Activated CD8-positive, alpha-beta memory T cell treated with anti-CD3 and anti-CD28 coated beads, Interleukin-2, amount 10 ng/mL, durations not matched to agents 7 days and 5 days (primary cell): ENCODE measurements at places on chromosomes 1 and 21. TPM values are rescaled to one million over a fixed set of nuclear protein-coding genes. Genes with fewer than 3 reads are reported as not detected.

GRCh38 chr1:171460018-171460620 is 25.2 kb upstream of the PRRC2C start:
- no peak overlapping the region for H3K27ac ChIP-seq
- H3K36me3 ChIP-seq, result no peaks in the 10 kb centered on the region
- no peak for DNase-seq
- H3K4me1 ChIP-seq, result no peaks in the 10 kb centered on the region

- H3K27me3 ChIP-seq, result peaks cover 16% of the 10 kb centered on the region
- H3K36me3 ChIP-seq, result no peaks in the 10 kb centered on the region
- no peaks in the 10 kb centered on the region for H3K4me1 ChIP-seq
- no peak overlapping the region for H3K4me3 ChIP-seq
- H3K27ac ChIP-seq, result no peak overlapping the region
- DNase-seq, result no peak
These were observed 259.9 kb upstream of the RAB4A start for GRCh38 chr1:229011022-229011421.

DNA sequence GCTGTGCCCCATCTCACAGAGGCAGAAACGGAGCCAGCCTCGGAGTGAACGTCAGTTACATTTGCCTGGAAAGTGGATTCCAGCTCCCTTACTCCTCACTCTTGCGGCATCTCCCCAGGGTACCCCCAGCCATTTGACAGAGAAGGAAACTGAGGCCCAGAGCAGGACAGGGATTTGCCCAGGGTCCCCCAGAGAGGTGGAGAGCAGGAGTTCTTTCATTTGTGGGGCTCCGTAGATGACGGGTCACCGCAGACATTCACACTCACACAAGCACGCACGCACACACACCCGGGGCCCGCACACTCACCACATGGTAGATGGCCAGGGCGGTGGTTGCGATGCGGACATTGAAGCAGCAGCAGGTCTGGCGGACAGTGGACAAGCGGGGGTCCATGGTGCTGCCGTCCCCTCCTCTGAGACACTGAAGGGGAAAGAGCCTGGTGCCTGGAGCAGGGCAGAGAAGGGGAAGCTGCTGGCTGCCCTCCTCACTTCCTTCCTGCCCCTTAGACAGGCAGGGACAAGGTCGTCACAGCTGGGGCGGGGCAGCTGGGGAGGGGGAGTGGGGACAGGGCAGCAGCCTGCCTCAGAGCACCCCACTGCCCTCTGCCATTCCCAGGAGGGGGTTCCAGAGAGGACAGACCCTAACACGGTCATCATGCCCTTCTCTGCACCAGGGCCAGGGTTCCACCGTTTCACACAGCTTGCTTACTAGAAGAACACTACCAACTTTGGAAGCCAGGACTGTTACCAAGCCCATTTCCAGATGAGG is at the start of gene LAPTM5:
LAPTM5 (minus strand) TSS at position 423 of the 769 bp plus-strand sequence; CDS start at position 394, 29 bp downstream.
- DNase-seq, result peak; percentile 78
- peak within 1 kb of the TSS; percentile 95 for H3K27ac ChIP-seq
- no peaks in the 10 kb centered on the region for H3K27me3 ChIP-seq
- H3K4me3 ChIP-seq, result peak within 1 kb of the TSS; percentile 98
- peaks cover 80% of the 10 kb centered on the region for H3K4me1 ChIP-seq
- H3K36me3 ChIP-seq, result peaks cover 33% of the 10 kb centered on the region

Gene TNFRSF9
- 19.2 TPM for total RNA-seq

- H3K27ac ChIP-seq, result no peak overlapping the region
- H3K36me3 ChIP-seq, result peaks cover 2% of the 10 kb centered on the region
- no peak overlapping the region for H3K4me3 ChIP-seq
- peaks cover 68% of the 10 kb centered on the region for H3K27me3 ChIP-seq
These were observed 179.1 kb downstream of the FASLG start for GRCh38 chr1:172837816-172838679.

GRCh38 chr1:236861560-236862218 is 66.6 kb downstream of the MTR start:
- H3K27me3 ChIP-seq, result no peaks in the 10 kb centered on the region
- H3K36me3 ChIP-seq, result peaks cover 66% of the 10 kb centered on the region
- H3K4me1 ChIP-seq, result peaks cover 14% of the 10 kb centered on the region
- no peak overlapping the region for H3K4me3 ChIP-seq
- H3K27ac ChIP-seq, result peak overlapping the region; percentile 57
- no peak for DNase-seq

Gene TENT5C
- 41.6 TPM for total RNA-seq

Gene DENND1B
- 29.5 TPM for total RNA-seq

DNA sequence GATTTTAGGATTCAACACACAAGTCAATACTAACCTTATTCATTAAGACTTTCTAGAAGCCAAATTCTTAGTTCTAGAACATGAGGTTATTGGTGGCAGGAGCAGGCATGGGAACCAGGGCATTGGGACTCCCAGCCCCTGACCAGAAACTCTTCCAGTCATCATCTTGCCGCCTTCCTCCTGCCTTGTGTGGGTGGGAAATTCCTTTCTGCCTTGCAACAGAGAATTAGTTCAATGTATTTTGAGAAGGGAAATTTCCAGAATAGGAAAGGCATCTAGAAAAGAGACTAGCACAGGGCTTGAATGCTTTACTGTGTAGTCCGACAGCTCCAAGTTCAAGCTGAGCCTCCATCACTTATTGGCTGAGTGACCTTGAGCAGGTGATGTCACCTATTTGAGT is 8.7 kb downstream of the GRHL3 start:
- no peak for DNase-seq
- H3K27me3 ChIP-seq, result peaks cover 74% of the 10 kb centered on the region
- no peak overlapping the region for H3K4me3 ChIP-seq
- peaks cover 3% of the 10 kb centered on the region for H3K4me1 ChIP-seq
- no peaks in the 10 kb centered on the region for H3K36me3 ChIP-seq
- no peak overlapping the region for H3K27ac ChIP-seq

- no peak for DNase-seq
- H3K36me3 ChIP-seq, result no peaks in the 10 kb centered on the region
- peaks cover 70% of the 10 kb centered on the region for H3K27me3 ChIP-seq
- no peak overlapping the region for H3K27ac ChIP-seq
These were observed 6.5 kb upstream of the OLIG1 start for GRCh38 chr21:33063375-33063883.

DNA sequence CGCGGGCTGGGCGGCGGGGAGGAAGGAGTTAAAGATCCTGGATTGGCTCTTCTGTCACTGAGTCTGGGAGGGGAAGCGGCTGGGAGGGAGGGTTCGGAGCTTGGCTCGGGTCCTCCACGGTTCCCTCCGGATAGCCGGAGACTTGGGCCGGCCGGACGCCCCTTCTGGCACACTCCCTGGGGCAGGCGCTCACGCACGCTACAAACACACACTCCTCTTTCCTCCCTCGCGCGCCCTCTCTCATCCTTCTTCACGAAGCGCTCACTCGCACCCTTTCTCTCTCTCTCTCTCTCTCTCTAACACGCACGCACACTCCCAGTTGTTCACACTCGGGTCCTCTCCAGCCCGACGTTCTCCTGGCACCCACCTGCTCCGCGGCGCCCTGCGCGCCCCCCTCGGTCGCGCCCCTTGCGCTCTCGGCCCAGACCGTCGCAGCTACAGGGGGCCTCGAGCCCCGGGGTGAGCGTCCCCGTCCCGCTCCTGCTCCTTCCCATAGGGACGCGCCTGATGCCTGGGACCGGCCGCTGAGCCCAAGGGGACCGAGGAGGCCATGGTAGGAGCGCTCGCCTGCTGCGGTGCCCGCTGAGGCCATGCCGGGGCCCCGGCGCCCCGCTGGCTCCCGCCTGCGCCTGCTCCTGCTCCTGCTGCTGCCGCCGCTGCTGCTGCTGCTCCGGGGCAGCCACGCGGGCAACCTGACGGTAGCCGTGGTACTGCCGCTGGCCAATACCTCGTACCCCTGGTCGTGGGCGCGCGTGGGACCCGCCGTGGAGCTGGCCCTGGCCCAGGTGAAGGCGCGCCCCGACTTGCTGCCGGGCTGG is at the start of gene NPR1:
NPR1 (plus strand) TSS at position 170 of the 818 bp plus-strand sequence; CDS start at position 591, 421 bp downstream.
- H3K27ac ChIP-seq, result peak within 1 kb of the TSS; percentile 17
- peaks cover 19% of the 10 kb centered on the region for H3K4me1 ChIP-seq
- DNase-seq, result peak; percentile 50
- no peaks in the 10 kb centered on the region for H3K36me3 ChIP-seq
- peak within 1 kb of the TSS; percentile 72 for H3K4me3 ChIP-seq

GRCh38 chr1:180188091-180188506 is 33.4 kb downstream of the QSOX1 start:
- no peaks in the 10 kb centered on the region for H3K36me3 ChIP-seq
- H3K4me1 ChIP-seq, result peaks cover 22% of the 10 kb centered on the region
- no peak overlapping the region for H3K4me3 ChIP-seq
- H3K27me3 ChIP-seq, result no peaks in the 10 kb centered on the region
- no peak for DNase-seq

GRCh38 chr1:6906783-6907182 is 121.5 kb downstream of the CAMTA1 start:
- peaks cover 3% of the 10 kb centered on the region for H3K4me1 ChIP-seq
- H3K27ac ChIP-seq, result no peak overlapping the region
- DNase-seq, result no peak

DNA sequence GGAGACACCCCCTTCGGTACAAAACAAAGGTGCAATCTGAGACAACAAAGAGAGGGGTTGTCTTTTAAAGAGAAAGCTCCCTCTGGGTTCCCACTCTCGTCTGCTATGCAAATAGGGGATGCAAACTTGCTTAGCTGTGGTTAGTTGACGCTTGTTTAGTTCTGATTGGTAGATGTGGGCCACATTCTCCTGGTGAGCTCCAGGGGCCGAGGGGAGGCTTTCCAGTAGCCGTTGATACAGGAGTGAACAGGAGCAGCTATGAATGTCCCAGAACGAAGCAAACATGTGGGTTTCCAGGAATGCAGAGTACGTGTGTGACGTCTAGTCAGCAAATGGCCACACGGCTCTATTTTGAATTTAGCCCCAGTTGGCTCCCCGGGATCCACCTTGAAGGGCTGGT is 14.7 kb downstream of the TFF2 start:
- peaks cover 27% of the 10 kb centered on the region for H3K4me1 ChIP-seq
- H3K4me3 ChIP-seq, result no peak overlapping the region
- H3K36me3 ChIP-seq, result peaks cover 8% of the 10 kb centered on the region
- DNase-seq, result peak; percentile 15
- H3K27ac ChIP-seq, result no peak overlapping the region
- H3K27me3 ChIP-seq, result peaks cover 35% of the 10 kb centered on the region

GRCh38 chr1:96688767-96689166 is 32.8 kb upstream of the PTBP2 start:
- H3K27ac ChIP-seq, result no peak overlapping the region
- no peaks in the 10 kb centered on the region for H3K4me1 ChIP-seq
- H3K27me3 ChIP-seq, result no peaks in the 10 kb centered on the region
- no peak overlapping the region for H3K4me3 ChIP-seq
- no peak for DNase-seq
- no peaks in the 10 kb centered on the region for H3K36me3 ChIP-seq

DNA sequence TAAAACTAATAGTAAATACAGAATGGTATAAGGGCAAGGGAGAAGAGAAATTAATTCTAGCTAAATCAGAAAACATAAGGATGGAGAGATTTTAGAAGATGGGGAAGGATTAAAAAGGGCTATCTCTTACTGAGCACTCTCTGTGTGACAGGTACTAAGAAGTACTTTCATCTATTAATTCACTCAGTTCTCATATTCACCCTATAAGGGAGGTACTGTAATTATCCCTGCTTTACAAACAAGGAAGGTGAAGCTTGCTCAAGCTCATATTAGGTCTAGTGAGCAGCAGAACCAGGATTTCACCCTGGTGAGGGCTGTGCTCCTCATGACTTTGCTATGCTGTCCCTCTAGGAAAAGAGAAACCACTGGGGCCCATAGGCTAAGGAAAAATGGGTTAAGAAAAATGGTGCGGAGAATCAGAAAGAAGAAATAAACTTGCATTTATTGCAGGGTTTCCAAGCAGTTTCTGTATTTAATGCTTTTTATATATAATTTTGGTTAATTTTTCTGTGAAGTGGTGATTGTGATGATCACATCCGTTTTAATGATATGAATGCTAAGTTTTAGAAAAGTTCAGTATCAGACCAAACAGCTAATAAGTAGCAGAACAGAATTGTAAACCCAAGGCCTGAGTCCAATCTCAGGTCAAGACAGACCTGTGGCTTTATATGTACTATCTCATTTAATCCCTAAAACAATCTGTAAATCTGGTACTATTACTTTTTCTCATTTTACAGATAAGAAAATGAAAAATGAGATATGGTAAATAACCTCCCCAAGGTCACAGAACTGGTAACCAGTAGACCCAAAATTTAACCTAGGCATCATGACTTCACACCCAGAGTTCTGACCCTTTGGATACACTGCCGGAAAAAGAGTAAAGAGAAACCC is 1.7 kb downstream of the PCNX2 start:
- DNase-seq, result no peak
- H3K36me3 ChIP-seq, result peaks cover 17% of the 10 kb centered on the region
- no peak overlapping the region for H3K27ac ChIP-seq
- peak overlapping the region; percentile 79 for H3K4me3 ChIP-seq

Gene MAP10
- 2.8 TPM for total RNA-seq

- H3K27ac ChIP-seq, result no peak overlapping the region
- no peaks in the 10 kb centered on the region for H3K4me1 ChIP-seq
- no peaks in the 10 kb centered on the region for H3K36me3 ChIP-seq
- H3K27me3 ChIP-seq, result no peaks in the 10 kb centered on the region
- no peak for DNase-seq
These were observed 39.5 kb downstream of the TMEM200B start for GRCh38 chr1:29084196-29084521.

DNA sequence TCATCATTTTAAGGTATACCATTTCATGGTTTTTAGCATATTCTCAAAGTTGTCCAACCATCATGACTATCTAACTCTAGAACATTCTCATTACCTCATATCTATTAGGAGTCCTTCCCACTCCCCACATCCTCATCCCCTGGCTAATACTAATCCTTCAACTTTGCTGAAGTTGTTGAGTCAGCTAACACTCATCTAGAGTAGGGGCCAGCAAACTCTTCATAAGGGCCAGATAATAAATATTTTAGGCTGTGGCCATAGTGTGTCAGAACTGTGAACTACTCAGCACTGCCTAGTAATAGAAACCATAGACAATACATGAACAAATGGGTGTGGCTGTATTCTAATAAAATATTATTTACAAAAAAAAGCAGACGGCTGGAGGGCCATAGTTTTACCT is 43.0 kb downstream of the TOR3A start:
- no peak for DNase-seq
- H3K27ac ChIP-seq, result no peak overlapping the region
- H3K36me3 ChIP-seq, result peaks cover 3% of the 10 kb centered on the region
- peaks cover 11% of the 10 kb centered on the region for H3K4me1 ChIP-seq
- no peak overlapping the region for H3K4me3 ChIP-seq
- H3K27me3 ChIP-seq, result no peaks in the 10 kb centered on the region
